NCI-H2029 (cell line): ENCODE measurements at places on chromosomes 2 and 18.

DNA sequence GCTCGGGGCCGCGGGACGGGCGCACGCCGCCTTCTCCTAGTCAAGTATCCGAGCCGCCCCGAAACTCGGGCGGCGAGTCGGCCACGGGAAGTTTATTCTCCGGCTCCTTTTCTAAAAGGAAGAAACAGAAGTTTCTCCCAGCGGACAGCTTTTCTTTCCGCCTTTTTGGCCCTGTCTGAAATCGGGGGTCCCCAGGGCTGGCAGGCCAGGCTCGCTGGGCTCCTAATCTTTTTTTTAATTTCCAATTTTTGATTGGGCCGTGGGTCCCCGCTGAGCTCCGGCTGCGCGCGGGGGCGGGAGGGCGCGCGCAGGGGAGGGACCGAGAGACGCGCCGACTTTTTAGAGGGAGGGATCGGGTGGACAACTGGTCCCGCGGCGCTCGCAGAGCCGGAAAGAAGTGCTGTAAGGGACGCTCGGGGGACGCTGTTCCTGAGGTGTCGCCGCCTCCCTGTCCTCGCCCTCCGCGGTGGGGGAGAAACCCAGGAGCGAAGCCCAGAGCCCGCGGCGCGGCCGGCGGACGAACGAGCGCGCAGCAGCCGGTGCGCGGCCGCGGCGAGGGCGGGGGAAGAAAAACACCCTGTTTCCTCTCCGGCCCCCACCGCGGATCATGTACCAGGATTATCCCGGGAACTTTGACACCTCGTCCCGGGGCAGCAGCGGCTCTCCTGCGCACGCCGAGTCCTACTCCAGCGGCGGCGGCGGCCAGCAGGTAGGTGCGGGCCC is 617 bp downstream of the FOSL2 start:
- DNase-seq: peak; percentile 41

DNA sequence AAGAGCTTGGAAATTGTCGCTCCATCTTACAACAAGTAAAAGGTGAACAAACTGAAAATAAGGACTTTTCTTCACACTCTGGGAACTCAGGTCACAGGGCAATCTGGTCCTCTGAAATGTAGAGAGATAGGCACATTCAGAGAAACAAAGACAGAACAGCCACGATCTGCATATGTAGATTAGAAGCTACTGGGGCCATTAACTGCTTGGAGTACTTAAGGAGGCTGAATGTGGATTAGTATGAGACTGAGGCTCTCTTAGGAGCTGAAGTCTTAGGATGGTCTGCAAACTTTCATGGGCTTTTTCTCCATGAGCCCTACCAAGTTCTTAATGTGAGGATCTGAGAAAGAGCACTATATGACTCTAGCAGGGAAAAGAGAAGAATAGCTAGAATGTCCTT is 265.3 kb upstream of the NXPH2 start:
- no peak for DNase-seq

DNA sequence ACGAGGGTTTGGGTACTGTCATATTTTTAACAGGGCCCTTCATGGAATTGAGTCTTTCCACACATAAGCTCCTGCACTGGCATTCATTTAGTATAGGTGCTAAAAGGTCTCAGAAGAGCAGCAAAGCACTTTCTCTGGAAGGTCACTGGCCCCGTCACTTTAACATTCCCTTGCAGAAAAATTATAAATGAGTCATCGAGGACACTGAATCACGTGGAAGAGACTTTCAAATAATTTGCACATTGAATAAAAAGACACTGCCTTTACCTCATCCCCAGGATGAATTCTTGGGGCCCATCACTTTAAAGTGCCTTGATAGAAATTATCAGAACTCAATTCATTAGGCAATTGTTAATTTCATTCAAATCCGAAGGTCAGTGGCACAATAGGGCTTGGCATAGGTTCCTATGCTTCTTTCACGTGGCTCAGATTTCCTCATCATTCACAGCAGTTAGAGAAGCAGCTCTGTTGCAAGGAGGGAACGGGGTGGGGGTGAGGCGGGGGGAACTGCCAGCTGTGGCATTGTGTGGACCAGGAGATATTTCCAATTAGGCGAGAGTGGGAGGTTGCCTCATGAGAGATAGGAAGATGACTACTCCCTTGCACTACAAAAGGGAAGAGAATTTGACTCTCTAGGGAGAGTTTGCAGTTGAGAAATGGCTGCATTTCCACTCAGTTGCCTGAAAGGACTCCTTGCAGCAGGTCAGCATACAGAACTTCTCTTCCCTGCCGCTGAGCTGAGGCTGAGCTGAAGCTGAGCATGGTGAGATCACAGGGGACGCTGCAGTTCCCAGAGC is 86.3 kb upstream of the NPAS2 start:
- no peak for DNase-seq

- no peak for DNase-seq
These were observed 263.5 kb downstream of the ZNF407 start for GRCh38 chr18:74861154-74861553.

GRCh38 chr2:237441605-237442274 is 27.8 kb upstream of the COL6A3 start:
- DNase-seq: no peak

GRCh38 chr18:61831071-61831470 is 61.7 kb downstream of the RNF152 start:
- no peak for DNase-seq

DNA sequence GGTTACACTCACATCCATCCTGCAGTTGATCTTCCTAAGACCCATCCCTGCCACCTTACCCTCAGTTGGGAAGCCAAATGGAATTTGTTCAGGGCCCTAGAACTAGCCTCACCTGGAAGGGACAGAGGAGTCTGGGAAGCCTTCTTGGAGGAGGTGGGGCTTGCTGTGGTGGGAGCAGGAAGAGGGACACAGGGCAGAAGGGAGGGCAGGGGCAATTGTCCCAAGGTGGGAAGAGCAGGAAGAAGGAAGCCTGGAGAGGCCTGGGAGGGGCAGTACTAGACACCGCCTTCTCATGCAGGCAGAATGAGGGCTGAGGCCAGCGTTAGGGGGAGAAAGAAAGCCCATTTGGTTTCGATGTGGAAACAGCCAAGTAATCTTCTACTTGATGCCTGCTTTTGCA is 34.1 kb upstream of the ASPRV1 start:
- no peak for DNase-seq

GRCh38 chr2:55156326-55156725 is 75.8 kb downstream of the CLHC1 start:
- DNase-seq: no peak

GRCh38 chr2:30310955-30311354 is 79.6 kb downstream of the LBH start:
- no peak for DNase-seq

- peak; percentile 90 for DNase-seq
These were observed 211.8 kb downstream of the SLC8A1 start for GRCh38 chr2:40240070-40240469.

DNA sequence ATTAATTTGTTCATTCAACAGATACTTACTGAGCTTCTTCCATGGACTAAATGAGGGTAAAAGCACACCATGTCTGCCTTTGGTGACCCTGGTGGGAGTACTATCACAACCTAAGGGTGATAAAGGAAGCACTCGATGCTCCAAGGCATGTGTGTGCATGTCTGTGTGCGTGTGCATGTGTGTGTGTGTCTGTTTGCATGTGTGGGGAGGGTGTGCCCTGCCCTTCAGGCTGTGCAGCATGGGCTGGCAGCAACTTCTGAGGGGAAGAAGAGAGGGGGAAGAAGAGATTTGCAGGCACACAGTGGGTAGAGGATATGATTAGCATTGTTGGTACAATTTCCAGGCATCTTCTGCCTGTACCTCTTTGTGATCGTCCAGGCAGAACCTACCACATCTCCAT is 121.6 kb downstream of the ACOXL start:
- no peak for DNase-seq

DNA sequence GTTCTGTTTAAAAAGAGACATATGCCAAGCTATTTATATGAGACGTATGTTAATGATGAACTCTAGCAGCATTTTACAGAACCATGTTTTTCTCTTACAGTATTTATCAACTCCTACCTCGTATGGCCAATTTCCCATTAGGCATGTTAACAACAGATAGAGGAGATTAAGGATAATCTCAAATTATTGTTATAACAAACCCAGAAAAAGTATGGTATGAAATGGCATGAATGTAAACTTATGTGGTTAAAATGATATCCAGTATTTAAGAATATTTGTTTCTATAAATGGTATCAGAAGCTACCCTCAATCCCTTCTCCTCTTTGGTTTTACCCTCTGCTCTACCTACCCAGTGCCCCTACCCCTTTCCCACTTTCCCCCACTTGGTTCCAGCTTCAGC is 132.0 kb downstream of the IKZF2 start:
- no peak for DNase-seq
